ENCODE measurements at places on chromosomes 2 and 18.
A peak's percentile ranks its signal among the peaks of the same experiment; 100 is the strongest.

- no peak for DNase-seq
These were observed 522.7 kb downstream of the THSD7B start for GRCh38 chr2:137287913-137288639.

DNA sequence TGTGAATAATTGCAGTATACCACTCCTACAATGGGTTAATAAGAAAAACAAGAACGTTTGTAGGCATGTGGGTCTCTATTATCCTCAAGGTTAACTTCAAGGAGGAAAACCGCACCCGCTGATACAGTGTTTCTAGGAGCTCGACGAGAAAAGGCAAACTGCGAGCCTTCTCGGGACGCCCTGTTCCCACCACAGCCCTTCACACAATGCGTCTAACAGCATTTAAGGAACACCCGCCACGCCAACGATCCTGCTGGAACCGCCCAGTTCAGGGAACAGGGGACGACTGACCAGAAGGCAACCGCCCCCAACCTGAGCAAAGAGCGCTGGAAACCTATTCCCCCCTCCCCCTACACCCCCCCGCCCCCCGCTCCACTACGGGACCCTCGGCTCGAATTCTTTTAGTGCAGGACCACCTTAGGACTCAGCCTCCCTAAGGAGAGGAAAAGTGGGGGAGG, 710 bp upstream of the TMSB10 start:
- peak; percentile 89 for DNase-seq

- no peak for DNase-seq
These were observed 94.6 kb upstream of the CHAC2 start for GRCh38 chr2:53672881-53673522.

DNA sequence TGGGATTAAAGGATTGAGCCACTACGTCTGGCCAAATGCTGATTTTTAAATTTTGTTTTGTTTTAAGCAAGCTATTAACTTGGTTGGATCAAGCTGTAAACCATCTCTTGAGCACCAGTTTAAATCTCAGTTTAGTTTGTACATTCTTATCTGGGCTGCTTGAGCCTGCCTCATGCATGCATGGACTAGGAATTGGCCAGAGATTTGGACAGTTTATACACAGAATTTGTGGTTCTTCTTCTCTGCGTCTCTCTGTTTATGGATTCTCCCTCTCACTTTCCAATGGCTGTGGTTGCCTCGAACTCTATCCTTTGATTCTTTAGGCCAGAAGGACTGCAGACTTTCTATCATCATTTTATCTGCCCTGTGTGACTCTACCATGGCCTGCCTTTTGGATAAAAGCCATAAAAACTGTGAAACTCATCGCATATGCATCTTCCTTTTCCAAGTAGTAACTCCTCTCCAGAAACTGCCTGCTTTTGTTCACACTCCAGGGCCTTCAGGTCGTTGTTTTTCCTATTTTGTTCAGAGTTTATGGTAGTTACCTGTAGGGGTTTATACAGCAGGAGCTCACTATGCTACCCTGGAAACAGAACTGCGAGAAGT, 32.5 kb upstream of the PLB1 start:
- no peak for DNase-seq

- no peak for DNase-seq
These were observed 15.1 kb downstream of the SERTAD2 start for GRCh38 chr2:64638502-64639120.

DNA sequence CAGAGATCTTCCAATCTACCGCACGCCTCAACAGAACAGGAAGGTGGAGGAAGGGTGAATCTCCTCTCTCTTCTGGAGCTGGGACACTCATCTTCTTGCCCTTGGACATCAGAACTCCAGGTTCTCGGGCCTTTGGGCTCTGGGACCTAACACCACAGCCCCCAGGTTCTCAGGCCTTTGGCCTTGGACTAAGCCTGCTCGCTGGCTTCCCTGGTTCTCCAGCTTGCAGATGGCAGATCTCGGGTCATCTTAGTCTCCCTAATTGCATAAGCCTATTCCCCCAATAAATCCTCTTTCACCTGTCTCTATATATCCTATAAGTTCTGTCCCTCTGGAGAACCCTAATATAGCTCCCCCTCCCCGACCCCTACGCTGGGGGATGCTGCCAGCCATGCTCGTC, 14.8 kb downstream of the HS6ST1 start:
- DNase-seq = no peak

- DNase-seq = no peak
These were observed 190.7 kb upstream of the SIX2 start for GRCh38 chr2:45199973-45200372.

DNA sequence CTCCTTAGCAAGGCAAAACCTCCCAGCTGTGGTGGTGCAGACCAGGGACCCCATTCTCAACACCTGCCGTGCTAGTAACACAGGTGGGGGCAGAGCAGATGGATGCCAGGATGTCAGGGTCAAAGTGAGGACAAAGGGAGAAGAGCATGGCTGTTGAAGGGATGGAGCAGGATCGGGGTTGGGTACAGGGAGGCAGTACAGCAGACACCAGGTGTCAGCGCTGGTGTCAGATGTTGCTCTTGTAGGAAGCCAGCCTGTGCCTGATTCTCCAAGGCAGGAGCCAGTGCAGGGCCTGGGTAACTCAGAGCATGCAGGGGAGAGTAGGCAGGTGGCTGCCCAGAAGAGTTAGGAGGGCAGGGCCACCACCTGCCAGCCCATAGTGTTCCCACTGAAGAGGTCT, 222.1 kb upstream of the SPRED2 start:
- no peak for DNase-seq

GRCh38 chr2:38561691-38562090, 41.0 kb downstream of the HNRNPLL start:
- DNase-seq = no peak

- no peak for DNase-seq
These were observed 154.1 kb upstream of the RBBP8 start for GRCh38 chr18:22778996-22779395.

GRCh38 chr2:85839461-85839860, 49.3 kb downstream of the ST3GAL5 start:
- DNase-seq = no peak

GRCh38 chr2:17822445-17823117, 6.3 kb downstream of the MSGN1 start:
- no peak for DNase-seq

- DNase-seq = no peak
These were observed 11.3 kb downstream of the GPC1 start for GRCh38 chr2:240446664-240447175.

- no peak for DNase-seq
These were observed 25.7 kb upstream of the COX7A2L start for GRCh38 chr2:42386682-42387081.

GRCh38 chr2:97718942-97719341, 5.6 kb downstream of the ZAP70 start:
- no peak for DNase-seq

GRCh38 chr2:47295981-47296635, 106.8 kb upstream of the MSH2 start:
- DNase-seq = no peak

GRCh38 chr2:77937366-77937765, 415.2 kb upstream of the LRRTM4 start:
- peak; percentile 7 for DNase-seq

DNA sequence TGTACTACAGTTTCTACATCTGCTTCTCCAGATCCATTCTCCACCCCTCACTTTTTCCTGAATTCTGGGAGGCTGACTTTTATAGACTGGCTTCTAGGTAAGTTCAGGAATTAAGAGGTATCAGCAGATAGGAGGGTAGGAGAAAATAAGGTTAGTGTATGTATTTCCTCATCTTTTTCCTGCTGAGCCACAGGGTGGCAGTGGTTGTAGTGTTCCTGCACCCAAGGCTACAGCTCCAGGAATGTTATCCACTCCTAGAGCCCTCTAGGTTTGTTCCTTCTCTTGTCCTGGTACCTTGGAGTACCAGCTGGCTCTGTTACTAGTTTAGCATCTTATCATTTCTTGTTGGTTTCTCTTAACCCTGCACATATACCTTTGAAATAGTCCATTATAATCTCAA, 40.7 kb upstream of the C2orf66 start:
- DNase-seq = peak; percentile 19

DNA sequence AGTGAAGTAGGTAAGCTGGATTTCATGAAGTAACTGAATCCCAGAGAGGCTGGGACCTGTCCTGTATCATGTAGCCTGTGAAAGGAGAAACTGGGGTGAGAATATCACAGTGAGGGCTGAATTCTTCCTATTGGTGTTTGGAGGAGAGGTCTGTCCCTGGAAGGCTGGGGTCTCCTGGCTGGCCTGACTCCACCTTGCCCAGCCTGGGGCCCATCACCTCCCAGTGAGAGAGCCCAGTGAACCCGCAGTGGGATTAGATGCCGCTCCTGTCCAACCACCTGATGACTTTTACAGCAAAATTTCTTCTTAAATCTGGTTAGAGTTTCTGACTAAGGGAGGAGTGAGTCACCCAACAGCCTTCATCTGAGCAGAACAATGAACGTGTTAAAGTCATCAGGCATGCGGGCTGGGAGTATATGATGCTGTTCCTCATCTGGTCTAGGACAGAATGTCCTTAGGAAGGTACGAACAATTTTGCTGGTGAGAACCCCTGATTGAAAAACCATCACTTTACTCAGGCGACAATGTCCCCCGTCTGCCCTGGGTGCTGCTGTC, 152.9 kb downstream of the LPIN1 start:
- DNase-seq = no peak

GRCh38 chr18:3652380-3653262, 202.6 kb downstream of the TGIF1 start:
- peak; percentile 48 for DNase-seq

DNA sequence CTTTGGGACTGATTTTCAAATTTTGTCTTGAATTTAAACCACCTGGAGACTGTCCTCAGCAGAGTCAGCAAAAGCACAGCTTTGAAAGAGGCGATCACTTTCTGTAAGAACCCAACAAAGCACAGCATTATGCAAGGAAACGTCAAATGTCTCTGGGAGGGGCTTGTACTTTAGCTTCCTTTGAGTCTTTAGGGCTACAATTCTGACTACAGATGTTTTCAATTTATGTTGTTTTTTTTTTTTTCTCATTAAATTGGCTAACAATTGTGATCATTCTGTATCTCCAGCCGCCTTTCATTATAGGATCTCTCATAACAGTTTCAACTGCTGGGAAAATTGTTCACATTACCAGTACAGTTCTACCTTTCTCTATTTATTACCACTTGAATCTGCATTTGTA, 48.3 kb downstream of the COL3A1 start:
- DNase-seq = no peak

- no peak for DNase-seq
These were observed 402.9 kb upstream of the PKDCC start for GRCh38 chr2:41644936-41645335.

DNA sequence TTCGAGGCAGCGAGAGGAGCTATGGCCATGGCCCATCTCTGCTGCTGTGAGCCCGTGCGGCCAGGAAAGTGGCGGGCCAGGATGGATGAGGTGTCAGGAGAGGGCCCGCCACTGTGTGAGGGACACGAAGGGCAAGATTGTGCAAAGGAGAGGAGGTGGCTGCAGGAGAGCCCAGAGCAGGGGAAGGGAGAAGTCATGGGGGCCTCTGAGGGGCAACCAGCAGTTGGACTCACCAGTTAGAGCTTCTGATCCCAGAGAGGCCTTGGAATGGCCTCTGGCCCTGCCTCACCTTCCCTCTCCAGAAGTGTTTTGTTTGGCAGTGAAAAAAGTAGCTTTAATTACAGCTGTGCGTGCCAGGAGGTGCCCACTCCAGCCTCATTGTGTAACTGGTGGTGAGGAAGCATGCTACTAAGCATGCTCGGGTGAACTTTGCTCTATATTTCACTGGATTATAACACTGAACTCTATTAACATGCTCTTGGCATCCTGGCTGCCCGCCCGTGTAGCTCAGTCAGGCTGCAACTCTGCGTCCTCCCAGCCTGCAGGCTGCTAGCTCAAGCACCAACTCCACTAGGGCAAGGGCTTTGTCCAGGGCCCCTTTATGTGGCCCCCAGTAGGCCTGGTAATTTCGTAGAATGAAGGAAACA, 34.2 kb downstream of the IMPA2 start:
- DNase-seq = no peak

DNA sequence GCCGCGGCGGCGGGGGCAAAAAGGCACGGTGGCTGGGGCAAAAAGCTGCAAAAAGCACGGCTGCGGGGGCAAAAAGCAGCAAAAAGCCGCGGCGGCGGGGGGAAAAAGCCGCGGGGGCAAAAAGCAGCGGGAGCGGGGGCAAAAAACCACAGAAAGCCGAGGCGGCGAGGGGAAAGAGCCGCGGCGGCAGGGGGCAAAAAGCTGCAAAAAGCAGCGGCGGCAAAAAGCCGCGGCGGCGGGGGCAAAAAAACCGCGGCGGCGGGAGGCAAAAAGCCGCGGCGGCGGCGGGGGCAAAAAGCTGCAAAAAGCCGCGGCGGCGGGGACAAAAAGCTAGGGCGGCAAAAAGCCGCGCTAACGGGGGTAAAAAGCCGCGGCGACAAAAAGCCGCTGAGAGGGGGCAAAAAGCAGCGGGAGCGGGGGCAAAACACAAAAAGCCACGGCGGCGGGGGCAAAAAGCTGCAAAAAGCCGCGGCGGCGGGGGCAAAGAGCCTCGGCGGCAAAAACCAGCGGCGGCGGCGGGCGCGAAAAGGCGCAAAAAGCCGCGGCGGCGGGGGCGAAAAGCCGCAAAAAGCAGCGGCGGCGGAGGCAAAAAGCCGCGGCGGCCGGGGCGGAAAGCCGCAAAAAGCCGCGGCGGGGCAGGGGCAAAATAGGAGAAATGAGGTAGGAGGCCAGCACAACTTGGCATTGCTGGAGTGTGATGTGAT, 123.4 kb downstream of the ANKRD30BL start:
- no peak for DNase-seq

GRCh38 chr2:109351164-109351756, 222.3 kb downstream of the SH3RF3 start:
- DNase-seq = no peak

DNA sequence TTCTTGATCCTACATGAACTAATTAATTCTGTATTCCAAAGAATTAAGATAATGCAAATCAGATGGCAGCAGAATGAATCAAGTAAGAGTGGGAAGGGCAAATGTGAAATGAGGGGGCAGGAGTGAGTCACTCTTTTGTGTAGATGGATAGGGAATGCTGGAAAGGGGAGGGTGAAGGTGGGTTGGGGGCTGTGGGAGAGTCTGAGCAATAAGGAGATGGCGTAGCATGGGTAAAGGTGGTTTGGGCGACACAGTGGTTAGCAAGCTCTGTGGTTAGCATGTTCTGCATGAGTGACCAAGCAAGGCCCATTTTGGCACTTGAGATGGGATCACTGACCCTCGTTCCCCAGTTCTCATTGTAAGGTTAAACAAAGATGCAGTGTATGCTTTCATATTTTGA, 20.4 kb downstream of the GPD2 start:
- no peak for DNase-seq

DNA sequence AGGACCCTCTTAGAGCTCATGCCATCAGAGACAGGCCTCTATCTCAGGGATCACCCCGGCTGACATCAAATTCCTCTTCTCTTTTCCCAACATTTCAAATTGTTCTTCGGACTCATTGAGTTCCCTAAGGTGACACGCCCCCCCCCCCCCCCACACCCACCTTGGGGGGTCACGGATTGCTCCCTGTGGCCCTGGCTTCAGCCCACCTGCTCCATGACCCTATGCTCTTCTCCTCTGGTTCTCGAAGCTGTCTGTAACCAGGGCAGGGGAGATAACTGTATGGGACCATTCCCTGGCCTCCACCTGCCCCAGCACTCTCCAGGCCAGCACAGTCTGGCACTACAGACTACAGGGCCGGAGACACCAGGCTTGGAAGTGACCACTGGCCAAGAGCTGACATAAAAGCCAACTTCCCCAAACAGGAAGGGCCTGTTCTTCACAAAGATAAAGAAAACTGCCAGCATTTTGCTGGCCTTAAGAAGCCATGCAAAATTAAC, 7.1 kb downstream of the MTERF4 start:
- peak; percentile 37 for DNase-seq
